ENCODE measurements at places on chromosomes 16 and 17.

DNA sequence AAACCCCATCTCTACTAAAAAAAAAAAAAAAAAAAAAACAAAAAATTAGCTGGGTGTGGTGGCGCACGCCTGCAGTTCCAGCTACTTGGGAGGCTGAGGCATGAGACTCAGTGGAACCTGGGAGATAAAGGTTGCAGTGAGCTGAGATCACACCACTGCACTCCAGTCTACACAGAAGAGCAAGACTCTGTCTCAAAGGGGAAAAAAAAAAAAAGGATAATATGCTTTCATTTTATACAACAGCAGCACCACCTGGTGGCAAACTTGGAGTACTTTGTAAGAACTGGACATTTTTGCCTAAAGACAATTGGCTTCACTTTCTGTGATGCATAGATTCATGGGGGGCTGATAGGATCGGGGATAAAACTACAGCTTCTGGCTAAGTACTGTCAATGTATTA, 8.5 kb downstream of the CHTF8 start:
- peaks cover 32% of the 10 kb centered on the region for H3K36me3 ChIP-seq
- H3K27me3 ChIP-seq, result no peaks in the 10 kb centered on the region
- DNase-seq, result peak; percentile 49
- no peak overlapping the region for H3K27ac ChIP-seq
- no peak overlapping the region for H3K4me3 ChIP-seq

DNA sequence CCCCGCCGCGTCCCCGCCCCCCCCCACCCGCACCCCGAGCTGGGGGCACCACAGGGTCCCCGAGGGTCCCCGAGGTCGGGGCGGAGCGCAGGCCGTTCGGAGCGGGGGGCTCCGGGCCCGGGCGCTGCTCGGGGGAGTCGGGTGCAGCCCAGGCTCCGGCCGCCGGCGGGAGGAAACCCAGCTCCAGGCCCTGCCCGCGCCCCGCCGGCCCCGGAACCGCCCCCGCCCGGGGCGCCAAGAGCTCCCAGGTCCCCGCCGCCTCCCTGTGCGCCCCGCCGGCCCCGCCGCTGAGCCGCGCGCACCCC, 33.2 kb upstream of the RPH3AL start:
- peaks cover 13% of the 10 kb centered on the region for H3K4me1 ChIP-seq
- H3K4me3 ChIP-seq, result no peak overlapping the region
- peaks cover 31% of the 10 kb centered on the region for H3K27me3 ChIP-seq
- no peak overlapping the region for H3K27ac ChIP-seq

DNA sequence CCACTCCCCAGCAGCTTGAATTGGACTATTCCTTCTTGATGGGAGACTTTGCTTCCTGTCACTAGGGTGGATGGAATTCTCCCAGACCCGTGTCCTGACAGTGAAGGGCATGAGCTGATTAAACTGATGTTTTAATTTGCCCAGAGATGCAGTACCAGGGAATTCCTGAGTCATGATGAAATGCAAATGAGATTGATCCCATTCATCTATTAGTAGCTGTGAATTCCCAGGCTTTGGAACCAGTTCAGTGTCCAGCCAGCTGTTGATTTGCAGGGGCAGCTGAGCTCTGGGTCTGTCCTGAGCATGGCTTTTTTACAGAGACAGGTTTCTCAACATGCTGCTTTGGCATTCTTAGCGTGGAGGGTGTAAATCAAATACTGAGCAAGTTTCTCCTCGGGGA, 157.9 kb downstream of the PITPNC1 start:
- no peaks in the 10 kb centered on the region for H3K27me3 ChIP-seq
- H3K36me3 ChIP-seq, result no peaks in the 10 kb centered on the region
- H3K27ac ChIP-seq, result no peak overlapping the region
- DNase-seq, result no peak
- H3K4me3 ChIP-seq, result no peak overlapping the region

DNA sequence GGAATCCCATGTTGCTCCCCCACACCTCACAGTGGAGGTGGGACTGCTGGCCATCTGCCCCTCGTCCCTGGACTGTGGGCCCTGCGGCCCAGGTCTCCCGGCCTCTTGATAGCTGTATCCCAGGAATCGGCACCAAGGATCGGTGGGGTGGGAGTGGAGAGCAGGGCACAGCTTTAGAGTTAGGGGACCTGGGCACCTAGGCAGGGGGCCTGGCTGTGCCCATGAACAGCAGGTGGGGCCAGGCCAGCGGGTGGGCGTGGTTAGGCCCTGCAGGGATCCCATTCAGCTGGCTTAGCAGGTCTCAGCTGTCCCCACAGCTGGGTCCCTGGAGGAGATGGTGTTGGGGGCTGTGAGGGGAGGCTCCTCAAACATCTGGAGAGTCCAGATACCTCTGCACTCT, 49.2 kb downstream of the SREBF1 start:
- H3K4me1 ChIP-seq, result peaks cover 9% of the 10 kb centered on the region
- no peak for DNase-seq
- peaks cover 10% of the 10 kb centered on the region for H3K27me3 ChIP-seq
- H3K27ac ChIP-seq, result no peak overlapping the region
- no peak overlapping the region for H3K4me3 ChIP-seq

Data from activated T-helper 2 cell treated with anti-CD3 and anti-CD28 coated beads, Interferon-gamma antibody, Interleukin-2, Interleukin-4, amounts not matched to agents 10 μg/mL and 5 μg/mL and 100 μg/mL, durations not matched to agents 14 hours and 24 hours and 36 hours (primary cell).